ENCODE measurements at places on chromosomes 7 and 10.

GRCh38 chr7:121083138-121083789 lies 94.8 kb downstream of the CPED1 start:
- DNase-seq, result no peak

- no peak for DNase-seq
Measured at GRCh38 chr7:83749495-83749894, 100.6 kb upstream of the SEMA3E start.

DNA sequence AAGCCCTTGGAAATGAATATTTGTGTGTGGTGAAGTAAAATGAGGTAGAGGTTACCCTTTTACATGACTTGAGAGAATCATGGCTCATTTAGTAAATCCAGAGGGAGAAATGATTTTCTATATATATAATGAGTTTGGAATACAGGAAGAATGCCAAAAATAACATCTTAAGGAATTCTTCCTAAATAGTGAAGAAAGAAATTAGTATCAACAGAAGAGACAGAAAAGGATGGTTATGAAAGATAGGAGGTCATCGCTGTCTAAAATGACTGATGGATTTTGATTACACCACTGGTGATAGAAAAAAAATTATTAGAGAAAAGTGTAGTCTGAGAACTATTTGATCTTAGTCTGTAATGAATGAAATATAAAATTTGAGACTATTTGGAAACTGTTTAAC lies 283.0 kb downstream of the ADK start:
- DNase-seq, result no peak

DNA sequence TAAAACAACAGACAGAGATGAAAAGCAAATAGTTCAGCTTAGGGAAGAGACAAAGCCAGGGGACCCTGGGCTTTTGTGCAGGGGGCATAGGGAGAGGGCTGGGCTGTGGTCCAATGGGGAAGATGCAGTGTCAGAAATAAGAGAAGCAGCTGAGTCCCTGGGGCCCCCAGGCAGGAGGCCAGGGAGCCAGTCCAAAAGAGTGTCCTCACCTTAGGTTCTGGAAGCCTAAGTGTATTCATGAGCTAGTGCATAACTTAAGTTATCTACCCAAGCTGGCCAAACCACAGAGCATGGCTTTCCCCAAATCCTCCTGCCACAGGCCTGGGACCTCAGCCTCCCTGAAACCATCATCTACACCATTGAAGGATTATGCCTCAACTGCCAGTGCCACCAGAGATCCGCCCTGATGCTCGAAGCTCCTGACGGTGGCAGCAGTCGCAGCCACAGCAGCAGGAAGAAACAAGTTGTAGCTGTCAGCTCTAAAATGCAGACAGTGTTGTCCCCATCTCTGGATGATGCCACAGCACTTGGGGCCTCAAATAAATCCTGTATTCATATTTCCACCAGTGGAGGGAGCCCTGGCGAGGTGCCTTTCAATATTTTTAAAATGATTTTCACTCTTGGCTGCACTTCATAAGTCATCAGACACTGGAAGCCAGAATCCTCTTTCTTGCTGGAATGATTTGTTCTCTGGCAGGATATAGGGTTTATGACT lies 574.6 kb downstream of the GRID1 start:
- no peak for DNase-seq

GRCh38 chr7:87047-87446 lies 105.3 kb upstream of the FAM20C start:
- no peak for DNase-seq

DNA sequence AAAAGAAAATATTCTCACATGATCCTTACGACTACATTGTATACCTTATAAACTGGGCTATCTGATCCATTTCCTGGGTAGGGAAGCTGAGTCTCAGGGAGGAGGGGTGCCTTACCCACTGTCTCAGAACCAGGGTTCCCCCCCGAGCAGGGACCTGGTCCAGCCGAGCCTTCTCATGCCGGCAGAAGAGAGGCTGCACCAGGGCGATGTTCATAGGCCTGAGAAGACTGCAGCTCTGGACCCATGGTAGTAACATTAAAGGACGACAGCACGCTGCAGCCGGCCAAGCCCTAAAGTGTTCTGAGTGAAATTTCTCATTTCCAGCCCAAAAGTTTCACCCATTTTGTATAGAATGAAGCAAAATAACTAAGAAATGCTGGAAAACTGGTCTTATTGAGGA lies 163.0 kb upstream of the TNS3 start:
- DNase-seq, result no peak

DNA sequence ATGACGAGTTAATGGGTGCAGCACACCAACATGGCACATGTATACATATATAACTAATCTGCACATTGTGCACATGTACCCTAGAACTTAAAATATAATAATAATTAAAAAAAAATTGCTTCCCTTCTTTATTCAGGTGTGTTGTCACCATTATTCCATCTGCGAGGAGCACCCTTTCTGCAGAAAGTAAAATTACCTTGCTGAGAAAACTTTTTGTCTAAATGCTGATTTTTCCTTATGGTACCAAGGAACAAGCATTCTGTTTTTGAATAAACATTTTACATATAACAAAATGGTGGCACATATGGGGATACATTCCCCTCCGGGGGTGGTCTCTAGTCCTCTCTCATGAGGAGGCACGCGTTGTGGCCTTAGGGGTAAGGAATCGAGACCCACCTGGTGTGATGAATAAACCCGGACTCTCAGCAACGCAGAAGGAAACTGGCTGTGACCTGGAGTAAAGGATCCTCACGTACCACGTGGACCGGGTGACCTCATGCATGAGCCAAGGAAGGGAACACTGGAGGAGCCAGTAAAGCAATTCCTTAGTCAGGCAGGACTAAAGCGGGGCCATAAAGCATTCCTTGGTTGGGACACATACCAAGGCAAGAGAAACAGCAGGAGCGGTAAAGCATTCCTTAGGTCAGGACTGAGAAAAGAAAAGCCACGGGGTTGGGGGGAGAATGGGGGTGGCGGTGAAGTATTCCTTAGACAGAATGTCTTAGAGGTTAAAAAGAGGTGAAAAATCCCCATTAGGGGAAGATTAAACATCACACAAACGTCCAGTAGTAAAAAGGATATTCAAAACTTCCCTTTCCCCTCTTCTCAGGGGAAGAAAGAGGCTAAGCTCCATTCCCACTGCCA lies 20.8 kb upstream of the OPTN start:
- DNase-seq, result no peak

DNA sequence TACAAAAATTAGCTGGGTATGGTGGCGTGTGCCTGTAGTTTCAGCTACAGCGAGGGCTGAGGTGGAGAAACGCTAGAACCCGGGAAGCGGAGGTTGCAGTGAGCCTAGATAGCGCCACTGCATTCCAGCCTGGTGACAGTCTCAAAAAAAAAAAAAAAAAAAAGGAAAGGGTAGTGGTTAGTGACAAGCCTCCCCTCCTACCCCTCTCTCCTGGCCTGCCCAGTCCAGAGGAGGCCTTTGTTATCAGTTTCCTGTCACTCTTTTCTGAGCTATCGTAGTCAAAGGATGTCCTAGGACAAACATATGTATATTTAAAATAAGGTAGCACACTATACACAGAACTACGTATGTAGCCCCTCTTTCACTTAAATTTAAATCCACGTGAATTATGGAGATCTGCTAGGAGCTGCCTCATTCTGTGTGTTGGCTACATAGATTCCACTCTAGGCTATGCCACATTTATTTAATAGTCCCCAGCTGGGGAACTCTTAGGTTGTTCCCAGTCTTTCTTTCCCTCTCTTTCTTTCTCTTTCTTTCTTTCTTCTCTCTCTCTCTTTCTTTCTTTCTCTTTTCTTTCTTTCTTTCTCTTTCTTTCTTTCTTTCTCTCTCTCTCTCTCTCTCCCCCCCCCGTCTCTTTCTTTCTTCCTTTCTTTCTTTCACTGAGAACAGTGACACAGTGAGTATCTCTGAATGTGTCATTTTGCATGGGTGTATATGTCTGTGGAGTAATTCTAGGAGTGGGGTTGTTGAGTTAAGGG lies 3.9 kb downstream of the TSPAN15 start:
- DNase-seq, result no peak

DNA sequence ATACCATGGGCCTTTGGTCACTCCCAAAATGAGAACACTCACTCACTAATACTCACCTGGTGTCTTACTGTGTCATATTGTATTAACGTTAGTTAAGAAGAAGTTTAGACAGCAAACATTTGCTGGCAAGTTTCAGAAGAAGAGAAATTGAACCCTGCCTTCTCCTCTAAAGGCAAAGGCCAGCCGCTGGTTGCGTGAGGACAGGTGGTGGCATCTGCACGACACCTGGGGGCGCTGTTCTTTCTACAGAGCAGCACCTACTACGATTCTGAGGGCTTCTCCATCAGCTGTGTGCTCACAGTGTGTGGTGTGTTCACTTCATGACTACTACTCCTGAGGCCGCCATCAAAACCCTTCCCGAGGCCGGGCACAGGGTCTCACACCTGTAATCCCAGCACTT lies 17.9 kb upstream of the CLEC2L start:
- DNase-seq, result no peak

GRCh38 chr10:11353006-11353896 lies 258.2 kb downstream of the USP6NL start:
- no peak for DNase-seq

GRCh38 chr7:139857791-139858190 lies 28.7 kb downstream of the TBXAS1 start:
- no peak for DNase-seq

DNA sequence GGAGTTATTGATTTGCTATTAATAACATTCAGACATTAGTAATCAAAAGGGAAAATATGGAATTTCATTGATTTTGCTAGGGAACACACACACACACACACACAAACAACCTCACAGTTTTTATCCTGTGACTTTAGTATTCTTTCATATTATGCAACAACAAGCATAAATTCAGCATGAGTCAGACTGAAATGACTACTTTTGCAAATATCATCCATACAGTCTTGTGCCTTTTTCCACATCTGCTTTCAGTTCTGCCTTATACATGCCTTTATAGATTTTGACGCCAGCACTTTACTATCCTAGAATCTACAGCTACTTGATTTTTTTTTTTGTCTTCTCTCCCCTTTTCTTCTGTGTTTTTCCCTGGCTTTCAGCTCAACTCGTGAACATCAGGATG lies 975.8 kb upstream of the LRRTM3 start:
- DNase-seq, result no peak

DNA sequence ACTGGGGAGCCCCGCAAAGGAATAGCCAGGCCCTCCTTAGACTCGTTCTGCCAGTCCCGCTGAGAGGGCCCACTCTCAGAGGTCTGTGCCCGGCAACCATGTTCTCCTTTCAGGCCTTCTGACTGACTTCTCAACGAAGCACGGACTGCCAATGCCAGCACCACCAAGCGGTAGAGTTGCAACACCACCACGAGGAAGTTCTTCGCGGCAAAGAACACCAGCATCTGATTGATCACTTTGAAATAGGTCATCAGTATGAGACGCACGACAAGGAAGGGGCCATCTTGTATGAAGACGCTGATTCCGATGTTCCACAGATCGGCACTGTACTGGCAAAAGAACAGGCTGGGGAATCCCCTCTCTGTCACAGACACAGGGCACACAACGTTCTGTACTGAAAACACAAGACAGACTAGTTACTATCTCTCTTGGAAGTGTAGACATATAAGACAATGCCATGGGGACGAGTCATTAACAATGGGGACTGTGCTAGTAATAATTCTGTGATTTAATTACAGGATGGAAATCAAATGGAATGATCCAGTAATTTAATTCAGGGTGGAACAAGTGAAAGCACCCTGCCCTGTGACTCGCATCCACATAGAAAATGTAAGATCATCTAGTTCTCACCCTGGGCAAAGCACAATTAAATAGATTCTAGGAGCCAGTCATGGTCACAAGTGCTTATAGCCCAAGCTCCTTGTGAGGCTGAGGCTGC lies 42.7 kb downstream of the TMEM26 start:
- DNase-seq, result no peak

GRCh38 chr7:90250601-90251303 lies 5.8 kb downstream of the CFAP69 start:
- DNase-seq, result no peak

- DNase-seq, result no peak
Measured at GRCh38 chr7:4681218-4681851, 760 bp upstream of the FOXK1 start.

All from NT2/D1 (cell line).